ENCODE measurements at places on chromosomes 1 and 21. TPM values are rescaled to one million over a fixed set of nuclear protein-coding genes. Genes with fewer than 3 reads are reported as not detected.

GNG4 gene
- under 0.01 TPM for total RNA-seq

DNA sequence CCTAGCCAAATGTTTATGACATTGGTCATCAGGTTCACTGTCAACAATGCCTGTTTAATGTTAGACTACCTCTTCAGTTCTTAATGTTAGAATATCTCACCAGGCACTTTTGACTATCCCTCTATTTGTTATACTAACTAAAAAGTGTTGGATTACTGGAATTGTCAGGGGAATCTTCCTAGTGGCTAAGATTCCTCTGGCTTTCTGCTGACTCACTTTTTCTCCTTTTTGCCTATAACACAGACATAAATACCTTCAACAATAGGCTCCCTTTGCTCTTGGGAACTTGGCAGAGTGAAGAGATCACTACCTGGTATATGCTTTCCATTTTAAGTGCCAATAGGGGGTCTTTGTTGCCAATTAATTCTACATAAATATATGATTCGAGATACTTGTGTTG is 68.5 kb downstream of the TMEM200B start:
- DNase-seq = peak; percentile 48

- DNase-seq = no peak
Observed at GRCh38 chr1:33292726-33293340, 28.1 kb downstream of the A3GALT2 start.

DNA sequence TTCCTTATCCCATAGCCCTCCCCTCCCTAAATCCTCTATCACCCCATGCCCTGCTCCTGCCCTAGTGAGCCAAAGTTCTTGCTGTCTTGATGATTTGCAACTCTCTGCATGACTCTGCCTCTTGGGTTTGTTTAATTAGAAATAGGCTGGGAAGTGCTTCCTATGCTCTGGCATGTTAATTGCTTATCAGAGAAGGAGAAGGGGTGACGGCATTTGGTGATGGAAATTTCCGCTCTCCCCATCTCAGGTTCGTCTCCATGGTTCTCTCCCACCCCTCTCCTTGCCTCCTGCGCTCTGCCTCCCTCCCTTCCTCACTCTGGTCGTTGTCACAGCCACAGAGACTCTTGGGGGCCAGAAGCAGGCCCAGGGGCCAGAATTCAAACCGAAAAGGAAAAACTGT is 68.9 kb downstream of the LRRN2 start:
- DNase-seq = no peak

- DNase-seq = no peak
Observed at GRCh38 chr1:40998668-40999067, 19.2 kb downstream of the CTPS1 start.
